ENCODE measurements at places on chromosomes 3 and 15.

DNA sequence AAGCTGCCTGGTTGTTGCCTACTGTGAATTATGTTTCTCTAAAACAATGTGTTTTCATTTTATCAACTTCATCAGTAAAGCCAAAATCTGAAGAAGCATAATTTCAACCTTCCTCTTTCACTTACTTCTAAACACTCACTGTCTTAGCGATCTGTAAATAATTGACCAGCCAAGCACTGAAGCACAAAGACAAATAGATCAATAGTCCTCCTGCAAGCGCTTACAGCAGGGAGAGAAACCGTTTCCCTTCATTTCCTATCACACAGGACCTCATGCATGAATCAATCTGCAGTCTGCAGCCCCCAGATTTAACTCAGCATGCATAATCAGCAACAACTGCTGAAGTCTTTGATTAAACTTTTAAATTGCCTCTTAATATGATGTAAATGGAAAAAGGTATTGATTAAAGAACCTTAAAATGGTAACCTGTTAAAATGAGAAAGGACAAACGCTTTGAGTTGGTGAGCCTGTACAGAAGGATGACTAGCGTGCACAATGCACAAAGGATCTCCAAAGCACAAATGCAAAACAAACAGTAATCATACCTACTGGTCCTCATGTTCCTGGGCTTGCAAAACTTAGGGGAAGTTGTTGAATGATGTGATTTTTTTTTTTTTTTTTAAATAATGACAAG is 370.2 kb upstream of the ZNF385D start:
- no peak for DNase-seq

DNA sequence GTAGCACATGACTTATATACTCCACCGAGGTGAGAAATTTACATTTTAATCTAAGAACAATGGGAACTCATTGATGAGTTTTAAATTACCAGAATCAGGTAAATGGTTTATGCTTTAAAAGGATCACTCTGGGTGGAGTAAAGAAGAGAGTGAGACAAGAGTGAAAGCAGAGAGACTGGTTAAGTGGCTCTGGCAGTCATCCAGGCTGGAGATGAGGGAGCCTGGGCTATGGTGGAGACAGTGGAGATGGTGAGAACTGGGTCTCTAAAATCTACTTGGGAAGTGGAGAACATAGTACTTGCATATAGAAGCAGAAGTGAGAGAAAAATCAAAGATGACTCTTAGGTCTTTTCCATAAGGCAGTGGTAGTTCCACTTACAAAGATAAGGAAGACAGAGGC is 37.1 kb upstream of the SLC25A36 start:
- no peak for DNase-seq

DNA sequence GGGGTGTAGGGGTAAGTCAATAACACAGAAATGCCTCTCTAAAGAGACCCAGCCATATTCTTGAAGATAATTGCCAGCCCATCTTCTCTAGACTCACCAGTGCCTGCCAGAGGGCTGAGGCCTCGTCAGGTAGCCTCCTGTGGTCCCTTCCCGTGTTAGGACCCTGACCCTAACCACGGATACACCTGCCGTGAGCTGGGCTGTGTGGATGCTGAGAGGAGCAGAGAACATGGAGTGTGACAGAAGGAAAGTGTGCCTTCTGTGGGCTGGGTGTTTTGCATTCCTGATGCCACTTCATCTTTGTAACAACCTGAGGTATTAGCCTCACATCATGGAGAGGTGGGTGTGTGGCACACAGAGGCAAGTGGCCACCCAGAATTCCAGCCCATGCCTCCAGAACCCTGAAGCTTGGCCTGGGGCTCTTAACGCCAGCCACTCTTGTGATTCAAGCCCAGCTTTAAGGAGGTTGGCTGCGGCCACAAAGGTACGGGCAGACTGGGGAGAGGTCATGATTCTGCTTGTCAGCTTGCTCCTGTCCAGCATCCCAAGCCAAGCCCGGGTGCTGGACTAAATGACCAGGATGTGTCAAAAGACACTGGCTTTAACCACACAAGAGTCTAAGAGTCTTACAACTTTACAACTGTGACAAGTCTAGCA is 21.1 kb upstream of the ABTB1 start:
- DNase-seq, result no peak

DNA sequence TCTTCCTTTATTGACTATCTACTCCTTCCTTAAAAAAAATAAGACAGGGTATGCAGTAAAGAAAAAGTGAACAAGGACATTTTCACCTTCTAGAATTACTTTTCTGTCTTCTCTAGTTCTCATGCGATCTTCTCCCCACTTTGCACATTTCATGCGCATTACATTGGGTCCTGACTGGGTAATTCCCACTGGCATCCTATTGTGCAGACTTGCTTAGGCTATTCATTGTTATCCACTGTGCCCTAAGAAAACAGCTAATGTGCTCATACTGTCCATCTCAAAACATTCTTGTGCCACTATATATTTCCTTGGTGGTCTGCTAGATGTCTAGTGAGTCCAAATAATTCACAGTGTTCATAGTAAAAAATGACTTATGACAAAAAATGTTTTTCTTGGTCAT is 447.4 kb upstream of the ROBO1 start:
- no peak for DNase-seq

DNA sequence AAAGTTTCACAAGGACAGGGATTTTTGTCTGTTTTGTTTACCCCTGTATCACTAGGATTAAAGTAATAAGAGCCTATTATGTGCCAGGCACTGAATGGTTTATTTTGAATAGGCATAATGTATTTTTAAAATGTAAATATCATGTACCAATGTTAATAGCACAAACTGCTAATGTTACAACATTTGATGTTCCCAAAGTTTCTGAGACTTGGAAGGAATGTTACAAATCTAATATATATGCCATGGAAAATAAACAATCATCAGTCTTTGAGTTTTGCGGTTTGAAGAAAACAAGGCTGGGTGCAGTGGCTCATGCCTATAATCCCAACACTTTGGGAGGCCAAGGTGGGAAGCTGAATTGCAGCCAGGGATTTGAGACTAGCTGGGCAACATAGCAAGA is 159.4 kb downstream of the CDIN1 start:
- no peak for DNase-seq

GRCh38 chr3:27939940-27940339 is 217.8 kb upstream of the EOMES start:
- DNase-seq, result no peak

DNA sequence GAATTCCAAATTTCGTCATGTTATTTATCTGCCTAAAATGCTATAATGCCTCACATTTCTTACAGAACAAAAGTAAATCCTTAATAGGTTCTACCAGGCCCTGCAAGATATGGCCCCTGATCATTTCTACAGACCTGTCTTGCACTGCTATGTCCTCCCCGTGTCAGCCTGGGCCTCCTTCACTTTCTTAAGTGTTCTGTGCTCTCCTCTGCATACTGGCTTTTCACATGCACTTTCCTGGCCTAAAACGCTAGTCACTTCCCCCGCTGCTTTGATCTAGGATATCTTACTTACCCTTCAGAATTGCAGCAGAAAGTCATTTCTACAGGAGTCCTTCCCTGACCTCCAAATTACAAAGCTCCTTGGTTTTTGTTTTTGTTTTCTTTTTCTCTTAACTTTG is 551.3 kb downstream of the NSUN3 start:
- DNase-seq, result no peak

GRCh38 chr3:58198362-58198761 is 12.4 kb downstream of the DNASE1L3 start:
- no peak for DNase-seq

GRCh38 chr3:159560214-159560979 is 428.2 kb upstream of the IL12A start:
- no peak for DNase-seq

DNA sequence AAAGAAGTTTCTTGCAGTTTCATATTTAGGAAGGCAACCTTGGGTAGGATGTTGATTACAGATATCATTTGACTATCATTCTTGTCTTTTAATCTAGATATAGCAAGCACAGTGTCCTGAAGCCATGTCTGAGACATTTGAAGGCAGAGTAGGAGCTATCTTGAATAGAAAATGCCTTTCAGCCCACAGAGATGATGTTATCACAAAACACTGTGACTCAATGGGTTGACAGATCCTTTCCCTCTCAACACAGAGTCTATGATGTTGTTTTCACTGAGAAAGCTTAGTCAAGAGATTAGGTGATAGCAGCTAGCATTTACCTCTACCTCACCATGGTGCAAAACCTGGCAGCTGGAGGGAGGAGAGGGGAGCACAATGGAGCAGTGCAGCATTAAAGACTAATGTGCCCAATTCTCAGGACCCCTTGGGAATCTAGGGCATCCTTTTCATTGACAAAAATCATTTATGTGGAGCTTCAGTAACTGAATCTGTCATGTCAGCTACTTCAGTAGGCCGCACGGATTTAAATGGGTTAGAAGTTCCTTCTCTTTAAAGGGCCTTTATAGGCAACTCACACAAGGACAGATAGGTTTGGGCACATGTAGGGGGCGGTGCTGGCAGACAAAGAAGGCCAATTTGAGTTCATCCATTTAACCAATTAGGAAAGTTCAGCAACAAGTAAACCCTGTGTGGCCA is 121.8 kb downstream of the AGBL1 start:
- DNase-seq, result no peak

DNA sequence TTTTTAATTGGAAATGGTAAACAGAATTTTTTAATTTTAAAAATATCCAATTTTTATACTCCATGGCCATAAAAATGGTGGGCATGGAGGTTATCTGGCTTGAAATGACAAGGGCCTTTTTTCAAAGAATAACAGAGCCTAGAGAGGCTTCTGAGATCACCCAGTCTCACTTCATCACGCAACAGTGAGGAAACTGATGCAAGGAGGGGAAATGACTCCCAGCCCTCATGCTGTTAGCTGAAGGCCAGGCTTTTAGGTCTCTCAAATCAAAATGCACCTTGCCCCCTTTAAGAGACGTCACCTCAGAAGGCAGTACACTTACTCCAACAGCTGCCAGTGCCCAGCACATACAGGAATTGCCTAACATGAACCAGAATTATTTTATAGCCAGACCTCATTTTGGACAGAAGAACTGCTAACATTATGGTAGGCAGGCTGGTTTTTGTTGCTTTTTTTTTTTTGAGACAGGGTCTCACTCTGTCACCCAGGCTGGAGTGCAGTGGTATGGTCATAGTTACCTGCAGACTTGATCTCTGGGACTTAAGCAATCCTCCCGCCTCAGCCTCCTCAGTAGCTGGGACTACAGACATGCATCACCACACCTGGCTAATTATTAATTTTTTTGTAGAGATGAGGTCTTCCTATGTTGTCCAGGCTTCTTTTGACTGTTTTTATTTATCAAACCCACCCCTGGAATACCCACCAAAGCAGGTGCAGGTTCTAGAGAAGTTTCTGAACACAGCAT is 9.1 kb downstream of the RAB43 start:
- DNase-seq, result no peak

DNA sequence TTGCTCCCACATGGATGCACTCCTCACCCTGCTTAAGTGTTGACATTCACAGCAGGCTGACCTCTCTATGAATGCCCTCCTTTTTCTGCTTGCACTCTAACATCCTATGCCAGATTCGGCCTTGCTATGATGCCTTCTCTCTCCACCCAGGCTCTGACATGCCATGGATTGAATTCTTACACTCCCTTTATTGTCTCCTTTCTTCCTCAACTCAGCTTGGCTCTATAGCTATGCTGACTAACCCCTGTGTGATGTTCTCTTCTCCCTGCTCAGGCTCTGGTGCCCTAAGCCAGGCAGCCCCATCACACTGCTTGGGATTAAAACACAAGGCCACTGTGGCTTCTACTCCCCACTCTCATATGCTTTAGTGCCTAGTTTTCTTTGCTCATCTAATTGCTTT is 563.7 kb downstream of the NSUN3 start:
- no peak for DNase-seq

GRCh38 chr3:187491371-187491770 is 123.2 kb downstream of the RTP4 start:
- DNase-seq, result no peak

DNA sequence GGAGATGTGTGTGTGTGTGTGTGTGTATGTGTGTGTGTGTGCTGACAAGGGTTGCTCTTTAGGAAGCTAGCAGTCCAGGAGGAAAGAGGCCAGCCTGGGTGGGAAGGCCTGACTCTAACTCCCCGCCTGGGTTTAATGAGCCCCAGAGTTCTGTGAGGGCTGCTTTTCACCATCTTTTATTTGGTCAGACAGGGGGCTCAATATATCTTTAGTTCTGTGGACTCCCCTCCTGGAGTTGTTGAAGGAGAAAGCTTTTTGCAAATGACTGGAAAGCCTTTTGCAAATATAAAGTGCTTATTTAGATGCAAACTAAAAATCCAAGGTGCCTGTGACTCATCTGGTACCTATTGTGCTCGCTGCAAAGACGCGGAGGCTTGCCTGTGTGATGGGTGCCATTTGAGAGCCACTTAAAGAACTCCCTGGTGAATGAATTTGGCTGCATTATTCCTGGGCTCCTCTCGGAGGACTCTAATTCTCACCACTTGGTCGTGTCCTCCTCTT is 24.5 kb downstream of the DRD3 start:
- DNase-seq, result no peak

- DNase-seq, result peak; percentile 49
These were observed 28.4 kb downstream of the IRAK2 start for GRCh38 chr3:10192953-10193691.

GRCh38 chr15:89767411-89767915 is 8.7 kb upstream of the MESP2 start:
- no peak for DNase-seq

DNA sequence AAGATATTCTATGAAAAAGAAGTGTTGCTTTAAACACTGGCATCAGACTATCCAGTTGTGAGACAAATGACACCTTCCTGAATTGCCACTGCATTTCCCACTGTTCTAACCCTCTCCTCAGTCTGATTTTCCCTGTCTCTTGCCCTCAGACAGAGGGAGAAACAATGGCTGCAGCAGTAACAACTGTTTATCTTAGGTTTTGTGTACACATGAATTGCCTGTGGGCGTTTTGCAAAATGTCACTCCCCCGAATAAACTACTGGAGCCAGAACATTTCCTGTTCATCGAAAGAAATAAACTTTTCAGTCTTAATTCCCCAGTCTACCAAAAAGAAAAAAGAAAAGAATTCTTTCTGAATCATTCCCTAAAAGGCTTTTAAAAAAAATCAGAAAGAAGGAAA is 155.1 kb downstream of the MAGI1 start:
- no peak for DNase-seq

- DNase-seq, result peak; percentile 74
These were observed at the start of gene APBA2 for GRCh38 chr15:28885630-28886430. Gene APBA2, plus strand, starts transcription at chr15:28885974. Its CDS starts 167,911 bp downstream, at chr15:29053885.

- DNase-seq, result no peak
These were observed 35.0 kb downstream of the PLOD2 start for GRCh38 chr3:146125951-146126350.

GRCh38 chr3:112002096-112002971 is 3.6 kb downstream of the TAGLN3 start:
- no peak for DNase-seq

GRCh38 chr3:184590795-184591194 is 29.2 kb downstream of the EPHB3 start:
- DNase-seq, result no peak

GRCh38 chr3:41933154-41933676 is 28.7 kb downstream of the ULK4 start:
- no peak for DNase-seq

GRCh38 chr3:127887321-127887720 is 27.7 kb upstream of the KBTBD12 start:
- no peak for DNase-seq

DNA sequence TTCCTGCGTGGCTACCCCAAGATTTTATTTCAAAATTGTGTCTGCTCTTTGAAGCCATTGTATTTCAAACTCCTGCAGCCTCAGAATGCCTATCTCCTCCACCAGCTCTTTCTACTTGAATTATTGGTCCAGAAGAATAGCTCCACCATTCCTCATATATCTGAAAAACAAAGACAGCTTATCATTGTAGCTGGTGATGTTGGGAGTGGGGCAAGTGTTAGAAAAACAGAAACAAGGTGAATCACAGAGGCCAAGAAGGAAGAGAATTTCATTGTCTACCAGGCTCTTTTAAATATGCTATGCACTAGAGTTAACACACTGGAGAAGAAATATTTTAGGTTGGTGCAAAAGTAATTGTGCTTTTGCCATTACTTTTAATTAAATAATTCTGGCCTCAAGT is 307.9 kb upstream of the ROPN1 start:
- no peak for DNase-seq
